ENCODE measurements at places on chromosomes 6 and 20.
A peak's percentile ranks its signal among the peaks of the same experiment; 100 is the strongest.

DNA sequence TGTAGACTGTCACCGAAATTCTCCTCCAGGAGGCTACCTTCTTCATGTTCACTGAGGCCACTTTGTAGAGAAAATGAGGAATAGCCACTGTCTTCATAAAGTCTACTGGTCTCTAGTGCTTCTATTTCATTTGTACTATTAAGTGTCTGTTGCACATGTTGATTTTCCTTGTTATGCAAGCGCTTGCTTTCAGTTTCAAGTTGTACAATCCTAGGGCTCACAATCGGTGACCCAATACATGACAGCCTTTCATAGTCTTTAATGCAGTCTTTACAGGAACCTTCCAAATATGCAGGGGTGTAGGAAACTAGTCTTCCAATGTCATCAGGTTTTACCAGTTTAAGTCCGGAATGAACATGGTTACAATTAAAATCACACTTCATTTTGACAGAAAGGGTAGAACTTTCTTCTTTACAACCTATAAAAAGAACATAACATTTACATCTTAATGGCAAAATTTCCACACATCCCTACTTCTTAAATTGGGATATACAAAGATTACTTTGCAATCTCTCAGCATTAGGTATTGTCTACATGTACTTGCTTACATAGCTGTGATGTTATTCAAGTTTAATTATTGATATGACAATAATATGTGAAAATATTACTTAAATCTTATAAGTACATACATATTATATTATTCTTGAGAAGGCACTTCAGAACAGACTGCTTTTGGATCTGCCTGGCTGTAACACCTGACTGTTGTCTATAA, 7.5 kb downstream of the FBXO5 start:
- peak; percentile 55 for DNase-seq

DNA sequence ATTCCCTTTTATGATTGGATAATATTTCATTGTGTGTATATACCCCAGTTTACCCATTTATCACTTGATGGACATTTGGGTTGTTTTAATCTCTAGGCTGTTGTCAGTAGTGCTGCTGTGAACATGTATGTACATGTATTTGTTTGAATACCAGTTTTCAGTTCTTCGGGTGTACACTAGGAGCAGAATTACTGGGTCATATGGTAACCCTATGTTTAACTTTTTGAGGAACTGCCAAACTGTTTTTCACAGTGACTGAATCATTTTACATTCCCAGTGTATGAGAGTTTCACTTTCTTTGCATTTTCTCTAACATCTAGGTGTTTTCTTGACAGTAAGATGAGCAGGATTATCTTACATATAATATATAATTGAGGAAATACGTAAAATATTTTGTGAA, 44.7 kb upstream of the ADIG start:
- DNase-seq: peak; percentile 8

DNA sequence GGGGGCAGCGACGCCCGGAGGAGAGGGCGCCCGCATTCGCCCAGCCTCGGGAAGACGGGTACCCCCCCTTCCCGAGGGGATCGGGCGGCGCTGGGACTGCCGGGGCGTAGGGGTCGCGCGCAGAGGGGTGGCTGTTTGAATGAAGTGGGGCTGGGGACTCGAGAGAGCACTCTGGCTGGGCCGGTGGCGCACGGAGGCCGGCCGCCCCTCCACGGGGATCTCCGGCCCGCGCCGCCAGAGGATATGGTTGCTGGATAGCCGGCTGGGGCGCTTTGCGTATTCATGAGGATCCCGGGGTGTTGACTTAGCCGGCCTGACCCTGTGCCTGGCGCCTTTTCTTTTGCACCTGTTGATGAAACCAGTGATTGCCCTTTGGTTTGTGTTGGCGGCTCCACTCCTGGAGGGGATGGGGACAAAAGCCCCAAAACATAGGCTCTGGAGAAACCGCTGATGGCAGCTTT, 469 bp downstream of the SYNJ2 start:
- DNase-seq: peak; percentile 59

GRCh38 chr6:45619211-45619760, 241.6 kb upstream of the SUPT3H start:
- DNase-seq: no peak

DNA sequence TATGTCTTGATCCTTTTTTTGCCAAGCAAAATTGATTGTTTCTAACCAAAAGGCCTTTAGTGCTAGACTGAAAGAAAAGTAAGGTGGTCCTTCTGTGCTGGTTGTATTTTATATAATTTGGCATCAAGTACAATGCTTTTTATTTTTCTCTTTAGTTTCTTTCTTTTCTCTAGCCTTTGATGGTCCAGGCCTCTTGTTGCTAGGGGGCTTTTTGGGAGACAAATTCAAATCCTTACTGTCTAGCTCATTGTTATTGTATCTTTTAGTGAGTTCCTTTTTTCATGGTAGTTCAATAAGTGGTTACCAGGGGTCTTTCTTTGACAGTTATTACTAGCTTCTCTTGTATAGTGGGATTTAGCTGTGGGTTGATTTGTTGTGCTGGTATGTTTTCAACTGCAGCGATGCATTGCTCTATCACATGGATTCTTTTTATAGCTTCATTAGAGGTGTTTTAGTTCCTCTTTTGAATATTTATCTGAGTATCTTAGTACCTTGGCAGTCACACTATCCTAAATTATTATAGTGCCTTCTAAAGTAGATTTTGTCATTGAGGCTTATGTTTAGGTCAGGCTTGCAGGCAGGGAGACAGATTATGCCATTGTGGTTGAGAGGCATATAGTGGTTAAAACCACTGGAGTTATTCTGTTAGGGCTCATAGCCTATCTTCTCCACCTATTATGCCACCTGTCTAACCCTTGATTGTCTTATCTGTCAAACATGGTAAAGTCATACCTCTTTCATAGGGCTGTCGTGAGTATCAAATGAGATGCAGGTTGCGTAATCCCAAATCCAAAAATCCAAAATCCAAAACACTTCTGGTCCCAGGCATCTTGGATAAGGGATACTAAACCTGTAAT, 49.5 kb downstream of the KCNS1 start:
- DNase-seq: peak; percentile 68

- DNase-seq: peak; percentile 33
Measured at GRCh38 chr6:147695819-147696218, 187.3 kb downstream of the SAMD5 start.

- DNase-seq: no peak
Measured at GRCh38 chr20:54054516-54054915, 15.9 kb downstream of the BCAS1 start.
